T follicular helper cell (primary cell): ENCODE measurements at places on chromosomes 11 and 22.
A peak's percentile ranks its signal among the peaks of the same experiment; 100 is the strongest.

GRCh38 chr11:113781682-113782081 lies 2.1 kb downstream of the CLDN25 start:
- no peak for DNase-seq

DNA sequence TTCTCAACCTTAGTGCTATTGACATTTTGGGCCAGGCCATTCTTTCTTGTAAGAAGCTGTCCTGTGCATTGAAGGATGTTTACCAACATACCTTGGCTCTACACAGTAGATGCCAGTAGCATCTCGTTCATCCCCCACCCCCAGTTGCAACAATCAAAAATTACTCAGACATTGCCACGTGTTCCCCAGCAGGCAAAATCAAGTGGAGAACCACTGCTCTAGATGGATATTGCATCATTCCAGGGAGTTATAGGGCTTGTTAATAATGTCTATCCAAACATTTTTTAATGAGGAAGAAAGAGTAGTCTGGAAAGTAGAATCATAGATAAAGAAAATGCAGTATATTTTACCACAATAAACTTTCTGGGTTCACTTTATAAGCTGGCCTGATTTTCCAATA lies 64.1 kb downstream of the PRMT3 start:
- DNase-seq = no peak

DNA sequence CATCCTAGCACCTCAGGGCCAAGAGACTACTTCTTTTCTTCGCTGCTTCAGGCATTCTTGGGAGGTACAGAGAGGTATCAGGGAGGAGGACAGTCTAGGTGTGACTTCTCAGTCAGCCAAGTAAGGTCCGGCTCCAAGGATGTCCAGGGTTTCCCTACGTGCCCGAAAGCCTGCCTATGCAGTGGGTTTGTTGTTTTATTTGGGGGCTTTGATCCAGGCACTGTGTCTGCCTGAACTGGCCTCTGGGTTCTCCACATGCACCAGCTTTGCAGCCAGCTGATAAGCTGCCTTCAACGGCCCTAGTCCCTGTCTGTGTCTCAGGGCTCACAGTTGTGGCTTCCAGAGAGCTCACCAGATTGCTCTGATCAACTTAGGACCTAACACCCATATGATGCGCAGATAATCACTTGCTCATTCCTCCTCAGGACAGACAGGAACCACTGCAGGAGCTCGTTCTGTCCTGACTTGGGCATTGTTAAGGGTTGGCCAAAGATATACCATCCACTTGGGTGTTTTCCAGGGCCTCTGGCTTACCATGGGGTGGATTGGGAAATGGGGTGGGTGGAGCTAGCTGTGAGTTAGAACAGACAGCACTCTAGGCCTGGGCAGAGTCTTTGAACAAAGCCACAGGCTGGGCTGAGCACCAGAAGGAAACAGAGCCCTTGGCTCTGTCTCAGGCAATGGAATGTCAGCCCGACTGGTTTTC lies 45.5 kb upstream of the CRYBB3 start:
- DNase-seq = no peak

DNA sequence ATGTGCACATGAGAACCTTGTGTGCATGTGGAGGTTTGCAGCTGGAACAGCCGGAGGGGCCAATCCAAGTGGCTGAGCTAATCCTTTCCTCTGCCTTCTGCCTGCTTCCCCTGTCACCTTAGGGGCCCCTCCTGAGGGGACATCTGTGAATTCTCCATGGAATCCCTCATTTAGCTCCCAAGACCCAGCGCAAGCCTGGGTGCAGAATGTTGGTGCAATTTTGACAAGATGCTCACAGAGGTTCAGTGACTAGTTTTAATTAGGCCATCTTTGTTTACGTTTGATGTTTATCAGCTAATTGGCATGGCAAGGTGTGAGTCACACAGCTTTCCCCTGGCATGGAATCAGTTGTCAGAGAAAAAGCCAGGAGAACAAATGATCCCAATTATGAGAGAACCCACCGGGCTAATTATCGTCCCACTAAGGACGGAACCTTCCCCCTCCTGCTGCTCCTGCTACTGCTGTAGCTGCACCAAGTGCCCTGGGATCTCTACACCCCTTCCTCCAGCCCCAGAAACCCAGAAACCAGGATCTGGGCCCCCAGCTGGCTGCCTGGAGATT lies 63.6 kb upstream of the PAX6 start:
- DNase-seq = no peak

DNA sequence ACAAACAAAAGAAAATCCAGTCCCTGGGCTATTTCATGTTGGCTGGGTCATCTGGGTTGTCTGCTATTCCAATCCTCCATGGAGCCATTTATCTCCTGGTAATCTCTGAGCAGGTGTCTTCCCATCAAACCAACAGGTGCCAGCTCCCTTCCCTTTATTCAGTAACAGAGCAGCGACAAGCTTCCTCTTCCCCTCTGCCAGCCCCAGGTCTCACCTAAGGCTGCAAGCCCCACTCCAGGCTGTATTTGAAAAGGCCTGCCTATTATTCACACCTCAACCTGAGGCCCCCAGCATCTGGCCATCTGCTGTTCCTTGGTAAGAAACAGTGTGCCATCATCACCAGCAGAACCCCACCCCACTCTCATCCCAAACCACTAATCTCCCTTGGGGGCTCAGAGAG lies 436.2 kb downstream of the BUD13 start:
- no peak for DNase-seq

DNA sequence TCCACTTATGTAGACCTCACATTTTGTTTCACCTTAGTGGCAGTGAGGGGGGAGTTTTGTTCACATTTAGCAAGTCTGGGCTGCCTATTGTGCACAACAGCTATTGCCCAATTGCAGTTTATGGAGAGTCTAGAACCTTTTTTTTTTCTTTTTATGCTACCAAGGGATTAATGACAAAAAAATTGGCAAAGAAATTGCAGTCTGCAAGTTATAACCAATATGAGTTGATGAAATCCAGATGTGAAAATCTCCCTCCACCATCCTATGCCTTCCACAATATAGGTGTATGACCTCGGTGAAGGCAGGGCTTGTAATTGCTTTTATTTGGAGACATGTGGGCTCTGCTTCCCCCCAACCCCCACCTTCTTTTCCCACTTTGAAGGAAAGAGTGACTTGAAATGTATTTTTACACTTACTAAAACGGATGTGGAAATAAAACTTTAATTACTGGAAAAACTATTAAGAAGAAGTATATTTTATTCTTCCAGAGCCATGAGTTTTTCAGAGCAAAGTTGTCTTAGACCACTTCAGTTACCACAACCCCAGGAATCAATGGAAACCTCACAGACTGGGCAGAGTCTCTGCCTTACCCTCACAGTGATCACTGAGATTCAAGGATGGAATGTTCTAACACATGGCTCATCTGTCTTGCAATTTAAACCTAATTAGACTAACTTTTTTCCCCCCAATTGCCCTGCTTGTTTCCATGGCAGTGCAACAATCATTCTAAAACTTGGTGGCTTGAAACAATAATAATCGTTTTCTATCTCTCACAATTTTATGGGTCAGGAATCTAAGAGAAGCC lies 120.8 kb upstream of the SLC5A12 start:
- no peak for DNase-seq

GRCh38 chr11:129117595-129118350 lies 74.4 kb downstream of the ARHGAP32 start:
- DNase-seq = peak; percentile 25

- DNase-seq = no peak
These were observed 8.7 kb upstream of the EFCAB6 start for GRCh38 chr22:43820651-43821305.

- DNase-seq = peak; percentile 86
These were observed 20.8 kb downstream of the DGCR6L start for GRCh38 chr22:20298803-20299745.

GRCh38 chr11:76825726-76826396 lies 34.9 kb upstream of the ACER3 start:
- DNase-seq = no peak

GRCh38 chr11:87767615-87768014 lies 407.6 kb downstream of the RAB38 start:
- no peak for DNase-seq
